ENCODE measurements at places on chromosomes 5 and 9. TPM values are rescaled to one million over a fixed set of nuclear protein-coding genes. Genes with fewer than 3 reads are reported as not detected.

Gene NUP214
- total RNA-seq = 77.9 TPM

Gene CYLC2
- total RNA-seq = not detected

Gene OR1Q1
- total RNA-seq = not detected

Gene TRPM3
- total RNA-seq = 1.4 TPM

Gene OTP
- 3.1 TPM for total RNA-seq

Gene SPATA31C1
- total RNA-seq = 1.4 TPM

Gene VDAC1
- 234 TPM for total RNA-seq
